NCI-H1436 treated with DMSO at 0.1 percent for 48 hours (cell line): ENCODE measurements at places on chromosomes 16 and 17.

DNA sequence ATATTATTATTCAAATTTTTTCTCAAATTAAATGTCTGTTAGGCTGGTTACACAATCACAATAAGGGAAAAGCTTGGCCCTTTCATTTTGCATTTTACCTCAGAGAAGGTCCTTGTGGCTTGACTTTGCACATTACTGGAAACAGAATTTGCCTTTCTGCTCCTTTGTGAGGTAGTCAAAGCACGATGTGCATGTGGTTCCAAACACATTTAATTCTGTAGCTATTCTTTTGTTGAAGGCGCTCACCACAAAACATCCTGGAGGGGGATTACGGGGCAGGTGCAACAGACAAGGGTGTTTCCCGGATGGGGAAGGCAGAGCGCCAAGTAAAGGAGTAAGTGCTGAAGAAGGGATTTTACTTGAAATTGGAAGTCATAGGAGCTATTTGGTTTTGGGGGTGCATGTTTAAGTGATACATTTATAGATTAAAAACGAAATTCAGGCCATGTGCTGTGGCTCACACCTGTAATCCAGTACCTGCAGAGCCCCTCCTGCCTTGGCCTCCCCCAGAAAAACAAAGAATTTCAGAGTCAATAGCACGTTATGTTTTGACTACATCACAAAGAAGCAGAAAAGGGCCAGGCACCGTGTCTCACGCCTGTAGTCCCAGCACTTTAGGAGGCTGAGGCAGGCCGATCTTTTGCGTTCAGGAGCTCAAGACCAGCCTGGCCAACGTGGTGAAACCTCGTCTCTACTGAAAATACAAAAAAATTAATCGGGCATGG, 31.2 kb upstream of the TENT4B start:
- no peak for DNase-seq

DNA sequence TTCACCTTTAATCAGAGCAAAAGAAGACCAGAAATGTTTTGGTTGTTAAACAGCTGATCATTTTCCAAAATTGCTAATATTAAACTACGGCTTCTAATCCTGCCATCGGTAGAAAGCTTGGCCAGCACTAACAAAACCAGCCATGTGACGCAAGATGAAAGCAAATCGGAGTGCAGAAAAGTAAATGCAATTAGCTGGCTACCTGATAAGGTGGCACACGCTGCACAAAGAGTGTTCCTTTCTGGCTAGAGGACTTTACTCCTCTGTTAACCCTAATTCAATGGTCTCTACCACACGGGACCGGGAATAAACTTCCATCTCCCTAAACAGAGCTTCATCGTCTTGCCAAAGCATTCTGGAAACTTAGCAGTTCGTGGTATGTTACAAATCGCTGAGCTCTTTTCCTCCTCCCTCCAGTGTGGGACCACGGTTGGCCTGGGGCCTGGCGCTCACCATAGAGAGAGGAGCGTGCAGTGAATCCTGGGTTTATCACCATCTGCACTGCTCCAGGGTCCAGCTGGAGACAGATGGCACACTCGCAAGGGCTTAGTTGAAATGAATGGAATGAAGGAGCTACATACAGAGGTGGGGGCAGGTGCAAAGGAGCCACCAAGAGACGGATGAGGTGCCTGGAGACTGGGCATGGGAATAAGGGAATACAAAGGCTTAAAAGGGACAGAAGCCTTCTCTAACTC, 10.1 kb upstream of the COG1 start:
- no peak for DNase-seq

DNA sequence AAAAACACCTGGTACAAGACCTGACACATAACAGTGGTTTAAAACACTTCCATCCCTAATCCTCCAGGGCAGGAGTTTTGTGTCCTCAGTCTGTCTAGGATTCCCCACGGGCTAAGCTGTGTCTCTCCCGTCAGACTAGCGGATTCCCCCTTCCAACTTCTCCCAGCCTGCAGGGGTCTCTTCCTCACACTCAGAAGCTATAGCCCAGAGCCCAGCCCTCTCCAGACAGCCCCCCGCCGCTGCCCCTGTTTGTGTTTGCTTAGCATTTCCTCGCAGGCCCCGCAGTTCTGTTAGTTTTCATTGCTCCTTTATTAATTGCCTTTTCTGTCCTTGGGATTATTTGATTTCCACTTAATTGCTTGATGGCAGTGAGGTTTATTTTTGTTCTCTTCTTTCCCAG, 91.2 kb downstream of the TMEM132E start:
- no peak for DNase-seq

GRCh38 chr16:89561884-89562599, 1.6 kb downstream of the RPL13 start:
- DNase-seq = no peak

DNA sequence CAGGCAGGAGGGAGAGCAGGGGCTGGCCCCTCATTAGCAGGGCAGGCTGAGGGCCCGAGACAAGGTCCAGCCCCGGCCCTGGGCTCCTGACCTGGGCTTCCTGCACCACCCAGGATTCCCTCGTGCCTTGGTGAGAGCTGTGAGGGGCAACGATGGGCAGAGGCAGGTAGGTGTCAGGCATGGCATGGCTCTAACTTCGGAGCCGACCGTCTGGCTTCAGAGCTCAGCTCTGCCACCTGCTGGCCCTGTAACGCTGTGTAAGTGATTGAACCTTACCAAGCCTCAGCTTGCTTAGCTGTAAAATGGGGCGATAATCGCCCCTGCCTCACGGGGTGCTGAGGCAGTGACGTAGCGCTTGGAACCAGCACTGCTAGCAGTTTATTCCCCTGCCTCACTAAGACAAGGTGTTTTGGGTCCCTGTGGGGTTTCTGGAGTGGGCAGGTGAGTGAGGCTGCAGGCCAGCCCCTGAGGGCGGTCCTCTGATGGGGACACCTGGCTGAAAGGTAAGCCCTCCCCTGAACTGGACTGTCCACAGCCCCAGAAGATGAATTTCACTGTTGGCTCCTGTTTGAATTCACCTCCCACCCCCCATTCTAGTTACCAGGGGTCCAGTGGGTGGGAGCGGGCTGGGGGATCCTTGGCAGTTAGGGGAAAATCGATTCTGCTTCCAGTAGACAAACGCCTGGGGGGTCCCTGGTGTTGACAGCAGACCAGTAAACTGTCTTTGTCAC, 184.8 kb upstream of the GSE1 start:
- peak; percentile 30 for DNase-seq

GRCh38 chr16:66651965-66652364, 44.6 kb downstream of the CMTM4 start:
- no peak for DNase-seq

DNA sequence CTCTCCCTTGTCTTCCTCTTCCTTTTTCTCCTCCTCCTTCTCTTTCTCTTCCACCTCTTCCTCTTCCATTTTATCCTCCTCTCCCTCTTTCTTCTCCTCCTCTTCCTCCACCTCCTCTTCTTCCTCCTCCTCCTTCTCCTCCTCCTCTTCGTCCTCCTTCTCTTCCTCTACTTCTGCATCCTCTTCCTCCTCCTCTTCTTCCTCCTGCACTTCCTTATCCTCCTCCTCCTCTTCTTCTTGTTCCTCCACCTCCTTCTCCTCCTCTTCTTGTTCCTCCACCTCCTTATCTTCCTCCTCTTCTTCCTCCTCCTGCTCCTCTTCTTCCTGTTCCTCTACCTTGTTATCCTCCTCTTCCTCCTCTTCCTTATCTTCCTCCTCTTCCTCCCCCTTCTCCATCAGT, 28.8 kb upstream of the GPR139 start:
- DNase-seq = no peak

DNA sequence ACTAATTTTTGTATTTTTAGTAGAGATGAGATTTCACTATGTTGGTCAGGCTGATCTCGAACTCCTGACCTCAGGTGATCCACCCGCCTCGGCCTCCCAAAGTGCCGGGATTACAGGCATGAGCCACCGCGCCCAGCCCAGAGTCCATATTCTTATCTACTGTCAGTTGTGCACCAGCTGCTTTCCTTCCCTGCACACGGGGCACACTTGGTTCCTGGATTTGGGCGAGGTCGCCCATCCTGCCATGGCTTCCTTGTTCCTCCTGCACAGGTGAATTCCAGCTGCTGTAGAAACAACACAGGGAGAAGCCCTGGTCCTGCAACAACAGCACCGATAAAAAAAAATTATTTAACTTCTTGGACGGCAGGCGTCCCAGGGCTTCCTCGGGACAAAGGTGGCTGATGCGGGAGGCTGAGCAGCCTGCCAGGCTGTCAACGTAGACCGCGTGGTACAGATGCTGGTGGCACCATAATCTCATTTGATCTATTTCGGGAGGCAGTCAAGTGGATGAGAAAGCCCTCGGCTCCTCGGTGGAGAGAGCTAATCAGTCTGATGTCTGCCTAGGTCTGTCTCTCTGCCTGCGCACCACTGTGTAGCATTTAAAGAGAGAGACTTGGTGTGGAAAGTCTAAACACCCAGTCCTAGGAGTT, 19.1 kb downstream of the RGS9 start:
- DNase-seq = no peak

GRCh38 chr17:9192010-9192409, 170.7 kb downstream of the NTN1 start:
- DNase-seq = no peak

DNA sequence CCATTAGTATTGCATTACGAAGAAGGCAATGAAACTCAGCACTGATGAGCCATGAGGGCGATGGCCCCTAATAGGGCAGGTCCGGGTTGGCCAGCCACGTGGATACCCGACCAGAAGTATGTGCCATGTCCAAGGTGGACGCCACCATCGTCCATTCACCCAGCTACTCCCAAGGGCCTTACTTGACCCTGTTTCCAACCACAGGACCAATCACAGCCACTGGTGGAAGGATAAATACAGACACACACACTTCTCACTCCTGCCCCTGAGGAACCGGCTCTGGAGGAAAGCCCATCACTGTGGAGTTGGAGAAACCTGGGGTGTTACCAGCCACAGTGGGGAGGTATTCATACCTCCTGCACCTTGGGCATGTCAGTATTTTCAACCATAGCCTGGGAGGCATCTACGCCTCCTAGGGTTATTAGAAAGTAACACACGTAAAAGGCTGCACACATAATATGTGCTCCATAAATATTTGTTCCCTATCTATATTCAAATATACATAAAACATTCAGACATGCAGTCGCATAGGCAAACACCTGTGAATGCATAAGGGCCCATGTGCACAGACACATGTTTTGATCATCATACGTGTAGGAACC, 5.4 kb upstream of the ITGA3 start:
- no peak for DNase-seq

- DNase-seq = no peak
Observed at GRCh38 chr16:4624827-4625559, 367 bp downstream of the MGRN1 start.

- DNase-seq = no peak
Observed at GRCh38 chr17:10186771-10187410, 11.5 kb downstream of the GAS7 start.

DNA sequence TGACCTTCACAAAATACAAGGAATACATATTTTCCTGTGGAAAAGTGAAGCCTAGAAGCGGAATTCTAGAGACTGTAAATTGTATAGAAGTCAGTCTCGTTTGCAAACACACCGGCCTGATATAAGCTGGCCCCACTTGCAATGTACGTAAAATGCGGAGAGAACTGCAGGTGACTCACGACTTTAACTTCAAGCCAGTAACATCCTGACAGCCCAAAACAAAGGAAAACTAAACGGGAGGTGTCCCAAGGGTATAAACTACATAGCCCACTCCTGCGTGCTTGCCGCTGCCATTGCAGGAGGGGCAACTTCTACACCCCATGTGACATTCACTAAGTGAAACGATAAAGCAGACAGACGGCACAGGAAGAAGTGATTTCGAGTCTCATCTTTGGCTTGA, 101.6 kb downstream of the CYTH1 start:
- DNase-seq = no peak

- peak; percentile 85 for DNase-seq
Observed at GRCh38 chr16:29899516-29900101, at the start of gene SEZ6L2. SEZ6L2 (minus strand) TSS chr16:29899550; CDS start chr16:29899019, 531 bp downstream.

- no peak for DNase-seq
Observed at GRCh38 chr17:41464682-41465081, 2.5 kb downstream of the KRT32 start.

GRCh38 chr17:56074361-56074890, 78.8 kb upstream of the ANKFN1 start:
- DNase-seq = no peak

DNA sequence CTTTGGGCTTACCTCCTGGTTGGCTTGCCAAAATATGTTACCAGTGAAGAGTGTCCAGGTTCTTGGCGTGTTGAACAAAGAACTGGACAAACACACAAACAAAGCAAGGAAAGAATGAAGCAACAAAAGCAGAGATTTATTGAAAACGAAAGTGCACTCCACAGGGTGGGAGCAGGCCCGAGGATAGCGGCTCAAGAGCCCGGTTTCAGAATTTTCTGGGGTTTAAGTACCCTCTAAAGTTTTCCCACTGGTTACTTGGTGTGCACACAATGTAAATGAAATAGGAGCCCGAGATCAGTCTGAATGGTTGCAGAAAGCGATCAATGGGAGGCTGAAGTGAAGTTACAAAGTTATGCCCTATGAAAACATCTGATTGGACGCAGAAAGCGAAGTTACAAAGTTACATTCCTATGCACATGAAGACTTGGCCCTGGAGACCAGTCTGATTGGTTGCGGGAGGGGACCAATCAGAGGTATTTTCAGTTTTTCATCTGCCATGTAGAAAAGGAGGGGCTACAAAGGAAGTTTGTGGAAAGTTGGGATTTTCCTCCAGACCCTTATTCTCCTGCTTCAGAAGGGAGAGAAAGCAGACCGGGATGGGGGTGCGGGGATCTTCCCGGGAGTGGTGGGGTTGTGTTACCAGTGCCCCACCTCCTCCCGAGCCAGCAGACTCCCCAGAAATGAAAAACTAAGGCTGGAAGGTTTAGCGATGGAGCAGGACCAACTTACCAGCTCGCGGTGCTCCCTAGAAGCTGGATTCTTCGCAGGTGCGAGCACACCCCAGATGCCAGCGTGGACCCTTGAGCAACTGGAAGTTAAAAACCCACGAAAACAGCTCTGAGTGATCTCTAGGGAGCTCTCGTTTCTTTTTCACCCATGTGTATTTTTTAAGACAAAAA, at the start of gene SLFN12:
SLFN12 (minus strand) TSS at position 325 of the 899 bp plus-strand sequence. CDS start 9,472 bp downstream, outside the sequence.
- no peak for DNase-seq

DNA sequence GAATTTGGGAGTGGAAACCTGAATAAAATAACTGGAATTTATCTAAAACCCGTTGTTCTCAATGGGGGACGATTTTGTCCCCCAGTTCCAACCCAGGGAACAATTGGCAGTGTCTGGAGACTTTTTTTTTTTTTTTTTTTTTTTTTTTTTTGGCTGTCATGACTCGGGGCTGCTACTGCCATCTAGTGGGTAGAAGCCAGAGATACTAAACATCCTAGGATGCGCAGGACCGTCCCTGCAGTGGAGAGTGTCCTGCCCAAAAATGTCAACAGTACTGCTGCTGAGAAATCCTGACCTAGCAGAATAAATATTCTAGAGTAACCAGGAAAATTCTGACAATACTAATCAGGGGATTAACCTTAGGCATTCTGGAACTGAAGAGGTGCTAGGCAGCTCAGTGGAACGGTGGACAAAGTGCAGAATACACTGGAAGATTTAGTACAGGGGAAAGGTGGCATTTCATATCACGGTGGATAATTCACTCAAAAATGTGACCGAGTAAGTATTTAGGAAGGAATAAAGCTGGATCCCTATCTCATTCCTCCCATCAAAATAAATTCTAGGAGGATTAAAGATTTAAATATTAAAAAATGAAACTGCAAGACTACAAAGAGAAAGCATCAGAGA, 107.6 kb downstream of the SPECC1 start:
- DNase-seq = no peak
